ENCODE measurements at places on chromosomes 12 and 14.
A peak's percentile ranks its signal among the peaks of the same experiment; 100 is the strongest.

GRCh38 chr14:36835128-36835527 is 173.5 kb downstream of the PAX9 start:
- DNase-seq, result no peak

DNA sequence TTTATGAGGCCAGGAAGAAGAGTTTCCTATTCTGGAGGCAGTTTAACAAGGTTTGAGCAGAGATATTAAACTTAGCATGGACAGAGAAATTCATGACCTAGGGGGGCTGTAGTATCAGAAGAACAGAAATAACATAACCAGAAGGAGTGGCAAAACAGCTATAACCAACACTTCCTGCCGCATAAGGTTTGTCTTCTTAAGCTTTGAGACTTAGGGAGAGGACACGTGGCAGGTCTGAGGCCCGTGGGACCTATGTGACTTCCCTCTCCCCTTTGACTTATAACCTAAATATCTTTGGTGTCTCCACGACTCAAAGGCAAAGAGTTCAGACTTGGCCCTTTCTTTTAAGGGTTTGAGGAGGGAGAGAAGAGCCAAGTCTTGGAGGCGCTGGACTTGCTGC is 119.1 kb upstream of the PZP start:
- DNase-seq, result no peak

DNA sequence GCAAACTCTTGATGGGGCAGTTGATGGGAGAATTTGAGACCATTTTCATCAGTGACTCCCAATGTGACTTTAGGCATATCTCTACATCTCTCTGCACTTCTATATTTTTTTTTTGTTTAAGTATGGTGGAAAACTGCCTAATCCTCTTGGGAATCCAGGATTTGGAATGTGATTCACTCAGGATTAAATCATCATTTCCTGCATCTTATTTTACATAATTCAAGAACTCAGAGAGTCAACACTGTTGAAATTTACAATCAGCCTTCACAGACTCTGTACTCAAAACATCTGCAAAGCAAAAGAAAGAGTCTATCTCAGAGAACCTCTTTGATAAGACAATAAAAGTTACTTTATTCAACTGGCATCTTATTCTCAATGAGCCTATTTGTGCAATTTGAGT is 260.7 kb upstream of the NOS1 start:
- DNase-seq, result no peak

DNA sequence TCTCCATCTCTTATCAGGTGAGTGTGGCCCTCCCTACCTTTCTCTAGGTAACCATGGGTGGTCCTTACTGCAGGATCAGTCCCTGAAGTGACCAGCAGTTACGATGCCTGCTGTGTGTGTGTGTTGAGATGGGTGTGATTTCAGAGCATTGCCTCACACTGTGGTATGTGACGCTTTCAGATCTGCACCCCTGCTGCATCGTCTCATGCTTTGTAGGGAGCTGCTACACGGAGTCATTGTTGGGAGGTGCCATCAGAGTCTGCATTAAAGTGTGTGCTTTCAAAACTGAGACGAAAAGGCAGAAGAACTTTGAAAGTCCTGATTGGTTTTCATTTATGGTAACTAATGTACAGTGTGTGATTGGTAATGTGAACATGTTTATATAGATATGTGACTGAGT is 150.5 kb downstream of the PELI2 start:
- no peak for DNase-seq

GRCh38 chr12:3527181-3527580 is 36.2 kb downstream of the PRMT8 start:
- DNase-seq, result no peak

GRCh38 chr12:15592934-15593333 is 196.3 kb downstream of the EPS8 start:
- no peak for DNase-seq

GRCh38 chr14:89373185-89373584 is 43.8 kb downstream of the FOXN3 start:
- no peak for DNase-seq

GRCh38 chr12:11576104-11576503 is 73.4 kb upstream of the ETV6 start:
- DNase-seq, result no peak

DNA sequence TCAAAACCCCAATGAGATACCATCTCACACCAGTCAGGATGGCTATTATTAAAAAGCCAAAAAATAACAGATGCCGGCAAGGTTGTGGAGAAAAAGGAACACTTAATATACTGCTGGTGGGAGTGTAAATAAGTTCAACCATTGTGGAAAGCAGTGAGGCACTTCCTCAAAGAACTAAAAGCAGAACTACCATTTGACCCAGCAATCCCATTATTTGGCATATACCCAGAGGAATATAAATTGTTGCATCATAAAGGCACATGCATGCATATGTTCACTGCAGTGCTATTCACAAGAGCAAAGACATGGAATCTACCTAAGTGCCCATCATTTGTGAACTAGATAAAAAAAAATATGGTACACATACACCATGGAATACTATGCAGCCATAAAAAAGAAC is 59.9 kb downstream of the MGST1 start:
- DNase-seq, result no peak

- DNase-seq, result peak; percentile 23
These were observed 16.4 kb downstream of the ACVRL1 start for GRCh38 chr12:51923506-51924365.

DNA sequence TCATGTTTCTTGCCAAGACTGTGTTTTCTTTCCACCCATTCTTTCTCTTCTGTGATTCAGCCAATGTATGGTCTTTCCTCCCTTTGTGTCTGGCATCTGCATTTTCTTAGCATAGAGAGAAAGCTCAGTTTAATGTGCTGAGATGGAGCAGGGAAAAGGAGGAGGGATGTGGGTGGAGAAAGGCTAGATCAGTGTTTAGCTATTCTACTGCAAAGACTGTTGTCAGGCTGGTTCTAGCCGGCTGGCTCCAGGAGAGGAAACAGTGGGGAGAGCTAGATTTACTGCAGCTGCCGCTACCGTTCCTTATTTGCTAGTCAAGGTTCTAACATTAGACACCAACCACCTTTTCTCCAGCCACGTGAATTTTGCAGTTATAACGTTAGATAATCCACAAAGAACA is 5.2 kb upstream of the RIMKLB start:
- no peak for DNase-seq

GRCh38 chr14:76097547-76097946 is 54.2 kb upstream of the GPATCH2L start:
- DNase-seq, result no peak
